8988T (cell line): ENCODE measurements at places on chromosomes 13 and 19.

- no peak for DNase-seq
These were observed 596 bp upstream of the GJB2 start for GRCh38 chr13:20193162-20193906.

DNA sequence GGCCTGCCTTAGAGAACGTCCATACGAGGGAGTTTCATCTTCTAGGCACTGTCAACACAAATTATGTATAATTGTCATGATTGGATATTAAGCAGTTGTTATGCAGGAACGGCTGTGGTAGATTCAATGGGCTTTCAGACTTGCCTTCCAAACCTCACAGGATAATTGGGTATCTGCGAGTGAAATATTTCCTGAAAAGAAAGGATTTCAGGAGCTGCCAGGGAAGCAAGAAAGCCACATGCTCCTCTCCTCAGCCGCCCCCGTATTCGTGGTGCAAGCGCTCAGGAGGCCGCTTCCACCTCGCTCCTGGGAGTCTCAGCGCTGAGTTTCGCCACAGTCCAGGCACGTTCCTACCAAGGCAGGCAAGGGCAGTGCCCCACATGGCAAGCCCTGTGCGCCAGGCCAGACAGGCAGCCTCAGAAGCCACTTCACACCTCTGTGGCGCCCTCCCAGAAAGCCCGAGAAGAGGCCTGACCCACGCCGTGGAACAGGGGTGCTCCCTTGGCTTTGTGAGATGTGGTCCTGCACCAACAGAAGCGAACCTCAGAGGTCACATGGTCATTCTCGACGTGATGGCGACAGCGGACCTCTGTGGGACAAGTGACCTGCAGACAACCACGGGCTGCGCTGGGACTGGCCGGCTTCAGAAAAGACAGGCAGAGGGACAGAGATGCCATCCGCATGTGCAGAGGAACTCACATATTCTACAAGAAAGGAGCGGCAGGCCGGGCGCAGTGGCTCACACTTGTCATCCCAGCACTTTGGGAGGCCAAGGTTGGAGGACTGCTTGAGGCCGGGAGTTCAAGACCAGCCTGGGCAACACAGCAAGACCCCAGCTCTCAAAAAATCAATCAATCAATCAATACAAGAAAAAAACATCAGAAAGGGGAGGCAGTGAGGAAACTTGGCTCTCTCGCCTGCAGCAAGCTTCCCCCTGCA, 41.4 kb downstream of the CEBPG start:
- DNase-seq, result no peak

DNA sequence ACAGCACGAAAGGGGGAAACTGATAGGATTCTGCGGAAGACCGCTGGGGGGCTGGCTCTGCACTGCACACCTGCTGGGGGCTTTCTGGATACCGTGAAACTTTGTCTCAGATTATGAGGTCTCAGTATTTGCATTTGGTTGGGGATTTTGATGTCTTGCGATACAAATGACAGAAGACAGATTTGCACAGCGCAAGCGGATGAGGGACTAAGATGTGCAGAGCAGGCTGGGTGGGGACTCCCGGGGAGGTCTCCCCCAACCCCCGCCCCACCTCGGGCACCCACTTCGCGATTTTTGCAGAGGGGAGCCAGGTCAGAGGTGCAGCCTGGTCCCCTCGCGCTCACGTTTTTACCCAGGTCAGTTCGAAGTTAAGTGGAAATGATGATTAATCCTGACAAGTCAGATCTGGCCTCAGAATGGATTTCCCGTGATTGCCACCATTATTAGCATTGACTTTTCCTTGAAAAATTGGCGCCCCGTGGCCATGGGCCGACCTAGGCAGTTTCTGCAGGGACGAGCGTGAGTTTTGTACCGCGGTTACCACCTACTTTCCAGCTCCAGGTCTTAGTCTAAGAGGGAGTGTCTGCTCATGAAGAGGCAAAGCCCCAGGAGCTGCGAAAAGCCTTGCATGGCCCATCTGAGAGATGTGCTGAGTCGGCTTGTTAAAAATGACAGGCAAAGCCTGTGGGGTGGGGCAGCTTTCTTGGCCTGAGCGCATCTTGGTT, 1.3 kb upstream of the GJB2 start:
- DNase-seq, result no peak

GRCh38 chr13:94175076-94175475, 304.4 kb downstream of the DCT start:
- no peak for DNase-seq

GRCh38 chr13:77728265-77729125, 31.0 kb downstream of the SLAIN1 start:
- DNase-seq, result no peak

DNA sequence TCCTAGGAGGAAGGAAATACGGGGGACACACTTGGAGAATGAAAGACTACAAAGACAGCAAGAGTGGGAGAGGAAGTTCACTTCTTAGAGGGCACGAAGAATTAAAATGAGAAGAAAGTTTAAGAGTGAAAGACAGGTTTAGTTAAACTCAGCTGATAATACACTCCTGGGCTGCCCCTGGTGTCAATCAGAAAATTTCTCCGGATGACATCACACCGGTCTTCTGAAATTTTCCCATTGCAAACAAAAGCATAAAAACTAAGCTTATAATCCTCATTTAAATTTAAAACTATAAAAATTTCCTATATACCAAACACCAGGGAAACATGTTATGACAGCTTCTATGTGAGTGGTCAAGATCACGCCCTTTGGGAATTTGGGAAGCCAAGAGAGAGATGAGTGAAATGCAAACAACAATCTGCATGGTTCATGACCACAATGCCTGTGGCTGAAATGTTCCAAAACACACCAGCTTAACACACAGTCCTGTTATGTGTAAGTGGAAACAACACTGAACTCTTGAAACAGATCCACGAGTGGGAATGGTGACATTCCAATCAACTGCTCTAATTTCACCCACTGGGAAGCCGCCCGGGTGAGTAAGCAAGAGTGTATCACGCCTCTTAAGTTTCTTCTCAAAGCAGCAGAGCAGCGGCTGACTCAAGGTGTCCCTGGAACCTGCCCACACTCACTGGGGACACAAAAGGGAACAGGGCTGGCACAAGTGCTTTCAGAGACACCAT, 49.0 kb downstream of the BRD4 start:
- no peak for DNase-seq

GRCh38 chr13:53847502-53847901, 818.9 kb downstream of the OLFM4 start:
- no peak for DNase-seq

DNA sequence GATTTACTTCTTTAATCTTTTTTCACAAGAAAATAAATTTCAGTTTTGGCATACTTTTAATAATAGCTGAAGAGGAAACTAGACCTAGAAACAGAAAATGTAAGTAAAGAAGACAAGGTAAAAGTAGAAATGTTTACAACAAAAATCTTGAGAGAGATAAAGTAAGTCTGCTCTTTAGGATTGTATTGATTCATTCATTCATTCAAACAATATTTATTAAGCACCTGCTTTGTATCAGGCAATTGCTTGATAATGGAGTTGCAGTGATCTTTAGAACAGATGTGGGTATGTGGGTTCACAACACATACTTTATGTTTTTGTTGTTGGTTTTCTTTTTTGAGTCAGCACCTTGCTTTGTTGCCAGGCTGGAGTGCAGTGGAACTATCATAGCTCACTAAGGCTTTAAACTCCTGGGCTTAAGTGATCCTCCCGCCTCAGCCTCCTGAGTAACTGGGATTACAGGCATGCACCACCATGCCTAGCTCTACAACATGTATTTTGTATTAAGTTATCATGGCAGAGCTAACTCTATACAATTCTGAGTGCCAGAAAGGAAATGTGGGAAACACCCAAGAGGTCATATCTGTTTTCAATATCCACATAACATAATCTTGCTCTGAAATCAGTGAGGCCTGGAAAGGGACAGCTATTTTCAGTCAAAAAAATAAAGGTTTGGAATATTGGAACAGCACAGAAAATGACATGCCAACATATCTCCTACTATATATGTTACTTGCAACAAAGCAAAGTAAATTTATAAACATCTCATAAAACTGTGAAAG, 8.8 kb upstream of the SPART start:
- DNase-seq, result no peak

DNA sequence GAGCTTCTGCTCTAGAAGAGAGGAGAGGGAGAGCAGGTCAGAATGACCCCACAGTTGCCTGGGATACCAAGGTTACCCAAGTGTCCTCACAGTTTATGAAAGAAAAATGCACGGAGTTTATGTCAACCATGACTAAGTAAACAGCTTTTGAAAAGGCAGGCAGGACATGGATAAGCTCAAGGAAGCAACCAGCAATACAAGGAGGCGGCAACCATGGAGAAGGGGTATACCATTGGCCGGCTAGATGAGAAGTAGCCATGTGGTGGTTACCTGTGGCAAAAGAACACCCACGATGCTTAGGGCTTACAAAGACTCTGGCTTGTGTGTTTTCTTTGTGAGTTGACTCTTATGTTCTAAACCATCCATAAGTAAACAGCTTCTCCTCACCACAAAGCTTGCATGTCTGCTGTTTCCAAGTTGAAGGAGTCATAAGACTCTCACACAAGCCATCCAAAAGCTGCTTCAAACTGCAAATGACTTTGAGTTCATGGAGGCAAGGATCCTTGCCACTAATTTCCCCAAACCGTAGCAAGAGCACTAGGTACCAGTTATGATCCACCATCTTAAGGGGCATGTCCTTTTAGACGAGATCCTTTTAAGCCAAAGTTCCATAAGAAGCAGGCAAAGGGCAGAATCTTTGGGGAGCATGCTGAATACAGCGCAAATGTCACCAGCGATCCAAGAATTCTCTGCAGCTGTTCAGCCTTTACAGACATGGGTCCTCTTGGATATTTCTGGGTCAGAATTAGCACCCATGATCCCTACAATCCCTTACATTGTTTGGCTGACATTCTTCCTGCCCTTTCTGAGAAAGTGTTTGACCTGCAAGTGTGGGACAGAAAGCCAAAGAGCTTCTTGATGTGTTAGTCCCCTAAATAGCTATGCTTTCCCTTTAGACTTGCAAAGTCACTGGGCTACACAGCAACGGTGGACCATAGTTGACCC, 74.8 kb upstream of the IPO5 start:
- DNase-seq, result no peak

GRCh38 chr19:19538785-19539166, 711 bp downstream of the CILP2 start:
- DNase-seq, result no peak

GRCh38 chr13:50224534-50224933, 209.3 kb downstream of the KCNRG start:
- DNase-seq, result no peak

- DNase-seq, result no peak
These were observed 12.0 kb downstream of the ETFB start for GRCh38 chr19:51354103-51354741.

DNA sequence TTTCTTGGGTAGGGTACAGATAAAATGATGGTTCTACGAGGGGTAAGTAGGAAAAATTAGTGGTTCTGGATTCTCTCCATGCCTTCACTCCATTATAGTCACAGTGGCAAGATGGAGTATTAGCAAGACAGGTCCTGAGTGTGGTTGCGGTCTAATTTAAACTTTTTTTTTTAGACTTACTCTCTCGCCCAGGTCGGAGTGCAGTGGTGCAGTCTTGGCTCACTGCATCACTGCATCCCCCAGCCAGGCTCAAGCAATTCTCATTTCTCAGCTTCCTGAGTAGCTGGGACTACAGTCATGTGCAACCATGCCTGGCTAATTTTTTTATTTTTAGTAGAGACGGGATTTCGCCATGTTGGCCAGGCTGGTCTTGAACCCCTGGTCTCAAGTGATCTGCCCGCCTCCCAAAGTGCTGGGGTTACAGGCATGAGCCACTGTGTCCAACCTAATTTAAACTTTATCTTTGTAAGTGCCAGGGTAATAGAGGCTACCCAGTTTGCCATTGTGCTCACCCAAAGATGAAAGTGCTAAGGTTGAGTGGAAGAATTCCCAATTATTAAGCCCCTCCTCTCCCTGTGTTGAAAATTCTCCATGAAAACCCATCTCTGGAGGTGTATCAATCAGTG, 135.6 kb downstream of the TM9SF2 start:
- DNase-seq, result no peak

DNA sequence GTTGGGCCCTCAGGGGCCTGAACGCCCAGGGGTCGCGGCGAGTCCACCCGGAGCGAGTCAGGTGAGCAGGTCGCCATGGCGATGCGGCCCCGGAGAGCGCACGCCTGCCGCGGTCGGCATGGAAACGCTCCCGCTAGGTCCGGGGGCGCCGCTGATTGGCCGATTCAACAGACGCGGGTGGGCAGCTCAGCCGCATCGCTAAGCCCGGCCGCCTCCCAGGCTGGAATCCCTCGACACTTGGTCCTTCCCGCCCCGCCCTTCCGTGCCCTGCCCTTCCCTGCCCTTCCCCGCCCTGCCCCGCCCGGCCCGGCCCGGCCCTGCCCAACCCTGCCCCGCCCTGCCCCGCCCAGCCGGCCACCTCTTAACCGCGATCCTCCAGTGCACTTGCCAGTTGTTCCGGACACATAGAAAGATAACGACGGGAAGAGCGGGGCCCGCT, at the start of gene CCNA1:
Gene CCNA1 (plus strand): TSS at position 390 of the 439 bp plus-strand sequence. CDS start 562 bp downstream, outside the sequence.
- no peak for DNase-seq

DNA sequence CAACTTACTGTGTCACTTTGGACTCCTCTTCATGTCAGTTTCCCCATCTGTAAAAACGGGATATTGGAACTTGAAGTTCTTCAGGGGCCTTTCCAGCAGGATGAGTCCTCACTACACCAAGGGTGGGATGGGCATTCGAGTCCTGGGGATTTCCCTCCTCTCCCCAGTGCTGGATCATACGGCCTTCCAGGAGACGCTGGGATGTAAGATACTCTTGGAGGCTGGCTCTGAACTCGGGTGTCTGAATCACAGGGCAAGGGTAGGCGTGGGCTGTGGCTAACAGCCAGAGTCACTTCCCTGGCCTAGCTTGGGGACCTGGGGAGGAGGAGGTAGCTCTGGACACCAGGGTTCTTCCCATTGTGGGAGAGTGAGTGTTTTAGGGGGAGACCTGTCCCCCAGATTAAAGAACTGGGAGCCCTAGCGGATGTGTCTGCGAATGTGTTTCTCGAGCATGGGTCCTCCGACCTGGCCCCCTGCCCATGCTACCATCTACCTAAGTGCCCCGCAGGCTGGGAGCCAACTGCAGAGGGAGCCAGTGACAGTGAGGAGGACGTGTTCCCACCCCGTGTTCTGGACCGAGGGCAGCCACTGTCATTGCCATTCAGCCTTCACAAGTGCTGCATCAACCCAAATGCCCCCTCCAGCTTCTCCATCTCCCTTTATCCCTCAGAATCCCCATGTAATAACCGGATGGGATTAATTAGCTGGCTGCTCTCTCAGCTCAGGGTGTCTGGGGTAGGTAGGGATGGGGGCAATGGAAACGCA, 2.4 kb upstream of the CYTH2 start:
- DNase-seq, result no peak

DNA sequence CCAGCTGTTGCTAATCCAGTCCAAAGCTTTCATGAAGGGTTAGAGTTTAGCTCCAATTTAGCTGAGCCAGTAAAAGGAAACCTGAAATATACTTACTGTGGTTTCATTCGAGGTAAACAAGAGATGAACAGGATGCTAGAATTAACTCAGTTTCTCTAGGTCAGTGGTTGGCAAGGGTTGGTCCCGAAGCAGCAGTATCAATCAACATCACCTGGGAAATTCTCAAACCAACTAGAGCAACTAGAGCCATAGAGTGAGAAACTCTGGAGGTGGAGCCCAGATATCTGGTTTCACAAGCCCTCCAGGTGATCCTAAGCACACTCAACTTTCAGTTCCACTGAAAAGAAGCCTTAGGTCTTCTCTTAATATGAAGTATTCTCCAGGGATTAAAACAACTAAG, 376.7 kb downstream of the OXGR1 start:
- DNase-seq, result no peak
